ENCODE measurements at places on chromosomes 6 and 20.

DNA sequence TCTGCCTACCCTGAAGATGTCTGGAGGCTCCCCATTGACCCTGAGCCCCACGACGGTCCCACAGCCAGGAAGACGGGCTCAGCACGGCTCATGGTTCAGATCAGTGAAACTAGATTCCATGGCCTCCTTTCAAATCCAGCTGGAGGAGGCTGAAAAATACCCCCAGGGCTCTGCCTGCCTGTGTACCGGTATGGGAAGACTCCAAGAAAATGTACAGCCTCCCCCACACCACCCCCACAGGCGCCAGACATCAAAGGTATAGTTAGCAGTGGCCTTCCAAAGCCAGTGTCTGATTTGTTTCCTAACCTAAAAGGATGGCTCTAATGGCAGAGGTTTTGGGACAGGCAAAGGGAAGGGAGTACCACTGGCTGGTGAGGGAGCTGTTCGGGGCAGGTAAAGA lies 86.2 kb upstream of the SNAP25 start:
- no peak for DNase-seq

DNA sequence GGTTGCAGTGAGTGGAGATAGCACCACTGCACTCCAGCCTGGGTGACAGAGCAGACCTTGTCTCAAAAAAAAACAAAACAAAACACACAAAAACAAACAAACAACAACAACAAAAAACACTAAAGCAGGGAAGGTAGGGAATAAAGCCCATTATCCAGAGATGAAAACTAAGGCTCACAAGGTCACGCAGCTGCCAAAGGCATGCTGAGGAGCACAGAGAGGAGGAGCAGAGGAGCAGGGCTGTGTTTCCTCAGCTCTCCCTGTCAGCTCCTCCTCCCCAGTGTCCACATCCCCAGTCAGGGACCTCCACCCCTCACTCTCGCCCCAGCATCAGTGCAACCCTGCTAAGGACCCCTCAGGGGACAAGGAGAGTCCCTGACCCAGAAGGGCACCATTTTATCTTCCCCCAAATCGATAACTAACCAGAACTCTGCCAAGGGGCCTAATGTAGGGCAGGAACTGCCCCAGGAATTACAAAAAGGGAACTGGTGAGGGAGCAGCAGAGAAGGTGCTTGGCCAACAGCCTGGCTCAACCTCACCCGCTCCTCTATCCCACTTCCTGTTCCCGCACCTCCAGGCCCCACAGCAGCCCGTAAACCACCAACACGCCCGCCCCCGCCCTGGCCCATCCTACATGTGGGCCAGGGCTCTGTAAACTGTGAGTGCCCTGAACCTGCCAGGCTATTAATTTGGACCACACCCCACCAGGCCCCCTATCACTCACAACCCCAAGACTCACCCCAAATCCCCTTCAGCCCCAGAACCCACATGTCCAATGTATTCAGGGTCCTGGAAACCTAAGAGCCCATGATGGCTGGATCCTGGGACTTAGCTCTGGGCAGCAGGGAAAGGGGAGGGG lies 9.0 kb downstream of the TEAD3 start:
- no peak for DNase-seq

GRCh38 chr6:143223895-143224294 lies 163.2 kb downstream of the AIG1 start:
- no peak for DNase-seq

DNA sequence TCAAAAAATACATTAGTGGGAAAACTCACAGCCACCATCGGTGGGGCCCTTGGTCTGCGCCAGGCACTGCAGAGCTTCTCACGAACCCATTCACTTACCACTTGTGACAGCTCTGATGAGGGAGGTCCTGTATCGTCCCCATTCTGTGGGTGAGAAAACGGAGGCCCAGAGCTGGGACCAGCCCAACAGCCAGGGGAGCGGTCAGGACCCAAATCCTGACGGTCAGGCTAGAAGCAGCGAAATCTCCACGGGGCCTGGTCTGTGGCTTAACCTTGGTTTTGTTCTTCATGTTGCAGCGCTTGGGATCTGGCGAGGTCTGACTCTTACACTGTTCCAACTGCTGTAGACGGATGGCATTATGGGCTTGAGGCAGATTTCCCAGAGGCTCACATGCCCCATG lies 7.7 kb upstream of the VSX1 start:
- no peak for DNase-seq

GRCh38 chr20:51862796-51863195 lies 60.5 kb upstream of the SALL4 start:
- no peak for DNase-seq
